ENCODE measurements at places on chromosomes 3 and 15. TPM values are rescaled to one million over a fixed set of nuclear protein-coding genes. Genes with fewer than 3 reads are reported as not detected.

DNA sequence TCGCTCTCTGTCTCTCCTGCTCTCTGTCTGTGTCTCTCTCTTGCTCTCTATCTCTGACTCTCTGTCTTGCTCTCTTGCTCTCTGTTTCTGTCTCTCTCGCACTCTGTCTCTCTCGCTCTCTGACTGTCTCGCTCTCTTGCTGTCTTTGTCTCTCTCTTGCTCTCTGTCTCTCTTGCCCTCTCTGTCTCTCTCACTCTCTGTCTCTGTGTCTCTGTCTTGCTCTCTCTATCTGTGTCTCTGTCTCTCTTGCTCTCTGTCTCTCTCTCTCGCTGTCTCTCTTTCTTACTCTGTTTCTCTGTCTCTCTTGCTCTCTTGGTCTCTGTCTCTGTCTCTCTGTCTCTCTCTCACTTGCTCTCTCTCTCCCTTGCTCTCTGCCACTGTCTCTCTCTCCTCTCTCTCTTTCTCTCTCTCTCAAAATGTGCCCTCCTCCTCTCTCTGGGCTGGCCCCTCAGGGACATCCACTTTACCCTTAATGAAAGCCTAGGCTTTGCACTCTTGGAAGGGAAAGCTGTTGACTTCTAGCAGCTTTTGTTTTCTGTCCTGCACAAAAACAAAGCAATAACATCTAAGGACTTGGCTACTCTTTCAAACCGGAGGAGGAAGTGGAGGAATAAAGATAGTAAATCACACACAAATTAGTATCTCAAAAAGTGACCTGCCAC lies 73.9 kb upstream of the NR2E3 start:
- H3K27ac ChIP-seq: no peak overlapping the region
- H3K4me1 ChIP-seq: no peaks in the 10 kb centered on the region
- H3K27me3 ChIP-seq: peaks cover 13% of the 10 kb centered on the region
- H3K36me3 ChIP-seq: no peaks in the 10 kb centered on the region
- no peak for DNase-seq
- H3K4me3 ChIP-seq: no peak overlapping the region

DNA sequence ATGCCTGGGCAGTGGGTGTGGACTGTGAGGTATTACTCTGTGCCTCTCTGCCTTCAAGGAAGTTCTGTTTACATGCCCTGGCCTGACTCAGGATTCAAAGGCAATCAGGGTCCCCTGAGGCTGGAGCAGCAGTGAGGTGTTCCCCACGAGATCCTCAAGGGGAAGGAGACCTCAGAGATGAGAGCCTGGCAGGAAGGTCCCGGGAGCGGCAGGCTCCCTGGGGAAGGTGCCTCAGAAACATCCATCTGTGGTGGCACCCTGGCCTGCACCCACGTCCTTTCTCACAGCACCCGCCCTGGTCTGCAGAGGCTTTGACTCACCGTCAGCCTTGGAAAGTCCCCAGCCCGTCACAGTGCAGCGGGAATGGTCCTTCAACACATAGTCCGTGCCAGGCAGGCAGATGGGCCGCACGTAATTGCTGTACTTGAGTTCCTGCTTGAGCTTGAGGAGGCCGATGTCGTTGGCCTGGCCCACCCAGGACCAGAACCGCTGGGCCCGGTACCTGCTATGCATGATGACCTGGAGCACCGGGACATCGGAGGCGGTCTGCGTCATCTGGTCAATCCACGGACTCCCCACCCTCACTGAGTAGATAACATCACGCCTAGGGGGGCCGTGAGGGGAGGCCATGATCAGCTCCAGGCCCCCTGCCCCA lies 3.6 kb downstream of the PRSS50 start:
- no peaks in the 10 kb centered on the region for H3K27me3 ChIP-seq
- no peaks in the 10 kb centered on the region for H3K36me3 ChIP-seq
- H3K4me3 ChIP-seq: no peak overlapping the region
- no peaks in the 10 kb centered on the region for H3K4me1 ChIP-seq

- H3K36me3 ChIP-seq: no peaks in the 10 kb centered on the region
- H3K27me3 ChIP-seq: no peaks in the 10 kb centered on the region
- no peak overlapping the region for H3K27ac ChIP-seq
- no peak for DNase-seq
- no peak overlapping the region for H3K4me3 ChIP-seq
Measured at GRCh38 chr3:186653080-186653707, 12.6 kb upstream of the HRG start.

DNA sequence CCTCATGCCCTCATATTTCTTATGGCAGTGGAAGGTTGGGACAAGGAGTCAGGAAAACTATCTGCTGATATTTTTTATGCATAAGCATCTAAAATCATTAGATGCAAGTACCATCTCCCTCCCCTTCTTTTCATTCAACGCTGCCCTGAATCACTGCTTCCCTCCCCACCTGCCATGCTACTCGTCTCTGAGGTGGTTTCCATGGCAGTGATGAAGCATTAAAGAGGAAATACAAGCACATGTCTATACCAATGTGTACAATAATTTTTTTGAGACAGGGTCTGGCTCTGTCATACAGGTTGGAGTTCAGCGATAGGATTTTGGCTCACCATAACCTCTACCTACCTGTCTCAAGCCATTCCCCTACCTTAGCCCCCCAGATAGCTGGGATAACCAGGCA lies 67.5 kb upstream of the SETMAR start:
- DNase-seq: no peak
- no peak overlapping the region for H3K27ac ChIP-seq
- no peaks in the 10 kb centered on the region for H3K4me1 ChIP-seq
- H3K36me3 ChIP-seq: no peaks in the 10 kb centered on the region
- H3K4me3 ChIP-seq: no peak overlapping the region

DNA sequence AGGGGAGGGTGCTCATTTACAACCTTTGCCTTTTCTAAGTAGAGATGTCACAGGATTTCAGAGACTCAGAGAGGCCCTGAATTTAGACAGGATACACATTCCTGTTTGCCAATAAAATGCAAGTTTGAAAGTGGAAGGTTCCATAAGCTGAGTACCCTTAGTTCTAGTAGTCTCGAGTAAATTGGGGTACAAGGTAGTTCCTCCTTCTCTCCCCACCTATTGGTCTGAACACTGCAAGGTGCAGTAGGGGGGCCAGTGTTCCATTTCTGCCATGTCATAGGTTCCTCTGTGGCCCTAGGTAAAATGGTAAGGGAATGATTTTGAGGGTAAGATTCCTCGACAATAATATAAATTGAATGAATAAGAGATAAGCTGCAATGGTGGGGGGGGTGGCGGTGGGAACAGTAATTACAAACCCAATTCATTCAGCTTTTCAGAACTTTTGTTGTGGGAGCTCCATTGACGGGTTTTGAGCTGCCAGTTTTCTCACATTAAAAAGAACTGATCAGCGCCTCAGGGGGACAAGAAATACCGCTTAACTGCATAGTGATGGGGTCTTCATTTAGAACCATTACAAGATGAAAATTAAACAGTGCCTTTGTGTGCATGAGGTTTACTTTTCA lies 5.9 kb downstream of the SOX2 start:
- no peaks in the 10 kb centered on the region for H3K36me3 ChIP-seq
- peaks cover 93% of the 10 kb centered on the region for H3K27me3 ChIP-seq
- no peak overlapping the region for H3K4me3 ChIP-seq

ZNF385D gene
- total RNA-seq: 2.9 TPM

DNA sequence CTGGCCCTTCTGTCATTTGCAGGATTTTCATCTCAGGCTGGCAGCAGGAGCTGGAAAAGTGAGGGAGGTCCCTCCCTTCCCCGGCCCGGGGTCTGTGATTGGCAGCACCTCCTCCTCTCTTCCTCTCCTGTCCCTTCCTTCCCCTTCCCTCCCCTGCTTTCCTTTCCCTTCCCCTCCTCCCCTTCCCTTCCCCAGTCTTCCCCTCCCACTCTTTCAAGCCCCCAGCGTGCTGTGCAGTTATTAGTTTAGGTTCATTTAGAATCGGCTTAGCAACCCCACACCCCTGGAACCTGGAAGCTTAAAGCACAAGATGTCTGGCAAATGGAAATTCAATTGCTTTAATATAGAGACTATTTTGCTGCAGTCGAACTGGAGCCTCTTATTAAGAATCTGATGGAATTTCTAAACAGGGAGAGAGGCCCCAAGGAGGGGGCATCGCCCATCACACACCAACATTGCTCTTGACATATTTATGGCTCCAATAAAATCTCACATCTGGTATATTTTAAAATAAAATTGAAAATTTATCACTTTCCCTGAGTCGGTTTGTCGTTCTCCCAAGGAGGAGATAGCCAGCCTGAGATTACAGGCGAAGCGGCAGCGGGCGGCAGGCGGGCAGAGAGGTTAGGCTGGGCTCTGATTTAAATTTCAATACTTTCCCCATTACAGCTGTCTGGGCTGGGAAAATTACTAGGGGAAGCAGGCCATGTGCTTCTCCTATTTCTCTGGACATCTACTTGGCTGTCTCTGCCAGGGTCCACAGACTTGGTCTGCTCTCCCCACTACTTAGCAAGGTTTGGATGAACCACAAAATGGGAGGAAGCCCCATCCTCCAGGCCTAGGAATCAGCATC lies 98.9 kb downstream of the LINGO1 start:
- no peak overlapping the region for H3K27ac ChIP-seq
- no peaks in the 10 kb centered on the region for H3K36me3 ChIP-seq
- peaks cover 8% of the 10 kb centered on the region for H3K27me3 ChIP-seq

MOBP gene
- total RNA-seq: not detected

C3orf20 gene
- under 0.01 TPM for total RNA-seq

- no peaks in the 10 kb centered on the region for H3K4me1 ChIP-seq
- H3K4me3 ChIP-seq: no peak overlapping the region
- H3K27ac ChIP-seq: no peak overlapping the region
- no peaks in the 10 kb centered on the region for H3K27me3 ChIP-seq
- no peaks in the 10 kb centered on the region for H3K36me3 ChIP-seq
Measured at GRCh38 chr3:12327021-12327420, 38.2 kb downstream of the PPARG start.

EPHA3 gene
- 12.7 TPM for total RNA-seq

ZMAT3 gene
- 47.0 TPM for total RNA-seq

Data from osteoblast (primary cell).